SHP77 (cell line): ENCODE measurements at places on chromosomes 6 and 20.
A peak's percentile ranks its signal among the peaks of the same experiment; 100 is the strongest.

DNA sequence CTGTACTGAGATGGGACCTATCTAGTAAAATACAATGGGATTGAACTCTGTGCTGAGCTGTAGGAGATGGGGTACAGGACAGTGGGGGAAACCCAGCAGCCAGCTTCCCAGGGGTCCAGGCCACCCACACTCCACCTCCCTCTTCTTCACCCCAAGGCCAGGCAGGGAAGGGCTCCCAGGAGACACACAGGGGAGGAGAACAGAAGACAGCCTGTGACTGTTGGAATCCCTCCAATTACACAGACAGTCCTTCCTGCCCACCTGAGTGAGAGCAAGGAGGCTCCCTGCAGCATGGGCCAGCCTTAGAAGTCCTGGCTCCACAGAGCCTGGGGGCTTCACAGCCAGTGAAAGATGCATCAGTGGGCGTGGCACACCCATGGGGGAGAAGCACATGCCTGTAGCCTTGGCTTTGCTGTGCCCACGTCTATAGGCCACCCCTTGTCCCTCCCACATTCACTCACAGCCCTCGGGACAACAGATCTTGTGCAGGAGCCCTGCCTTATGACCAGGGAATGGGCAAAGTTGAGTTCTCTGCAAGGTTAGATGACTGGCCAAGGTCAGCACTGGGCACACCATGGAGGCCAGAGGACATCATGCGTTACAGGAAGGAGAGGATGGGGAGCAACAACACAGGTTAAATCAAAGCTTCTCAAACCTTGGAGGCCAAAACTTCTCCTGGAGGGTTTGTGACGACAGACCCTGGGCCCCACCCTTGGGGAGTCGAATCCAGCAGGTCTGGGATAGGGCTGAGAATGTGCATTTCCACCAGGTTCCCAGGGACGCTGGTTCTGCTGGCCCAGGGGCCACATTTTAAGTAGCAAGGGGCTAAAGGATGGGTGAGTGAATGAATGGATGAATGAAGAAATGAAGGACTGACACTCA, 12.3 kb upstream of the CST7 start:
- no peak for DNase-seq

GRCh38 chr20:18853946-18854646, 40.5 kb downstream of the SCP2D1 start:
- DNase-seq, result no peak

DNA sequence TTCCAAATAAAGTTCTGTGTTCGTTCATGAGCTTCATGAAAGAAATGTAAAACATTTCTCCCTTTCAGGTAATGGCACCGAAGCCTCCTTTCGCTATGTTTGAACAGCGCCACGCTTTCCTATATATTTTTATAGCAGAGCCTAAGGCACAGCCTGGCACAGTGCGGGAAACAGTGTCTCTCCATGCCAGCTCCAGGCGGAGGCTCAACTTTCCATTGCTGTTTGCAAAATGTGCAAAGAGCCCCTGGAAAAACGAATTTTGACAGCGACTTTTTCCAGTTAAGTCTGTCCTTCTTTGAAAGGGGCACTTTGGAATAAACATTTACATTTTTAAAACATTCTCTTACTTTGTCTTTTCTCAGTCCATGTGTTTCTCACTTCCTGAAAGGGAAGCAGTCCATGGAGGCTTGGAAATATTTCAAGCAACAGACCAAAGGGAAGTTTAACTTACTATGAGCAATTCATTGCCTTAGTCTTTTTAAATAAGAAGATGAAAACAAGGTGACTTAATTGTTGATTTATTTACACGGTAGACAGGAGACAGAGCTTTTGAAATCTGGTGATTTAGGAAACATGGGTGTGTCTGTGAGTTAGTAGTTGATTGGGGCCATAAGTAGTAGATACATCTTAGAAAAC, 769 bp downstream of the CCN6 start:
- DNase-seq, result no peak

- DNase-seq, result no peak
These were observed 214.4 kb upstream of the PRND start for GRCh38 chr20:4507288-4507719.

- peak; percentile 86 for DNase-seq
These were observed 10.1 kb upstream of the NXT1 start for GRCh38 chr20:23340524-23340923.

- no peak for DNase-seq
These were observed 693 bp downstream of the HLA-F start for GRCh38 chr6:29723666-29724588.
